ENCODE measurements at places on chromosomes 6 and 20. TPM values are rescaled to one million over a fixed set of nuclear protein-coding genes. Genes with fewer than 3 reads are reported as not detected.
A peak's percentile ranks its signal among the peaks of the same experiment; 100 is the strongest.

GRCh38 chr6:168182366-168182765 lies 103.4 kb upstream of the FRMD1 start:
- DNase-seq, result no peak

DNA sequence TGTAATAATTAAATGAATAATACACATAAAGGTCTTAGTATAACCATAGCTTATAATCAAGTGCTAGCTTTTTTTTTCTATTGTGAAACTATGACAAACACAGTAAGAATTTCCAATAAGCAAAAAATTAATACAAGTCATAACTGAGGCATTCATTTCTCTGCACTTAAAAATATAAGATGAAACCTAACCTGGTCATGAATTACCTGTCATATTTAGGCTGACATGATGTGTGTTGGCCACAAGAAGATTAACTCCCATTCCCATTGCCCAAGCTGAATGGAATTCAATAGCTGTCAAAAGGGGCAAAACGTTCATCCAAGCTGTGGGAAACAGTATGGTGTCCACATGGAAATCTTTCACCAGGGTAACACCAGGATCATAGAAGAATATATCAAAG lies 5.4 kb downstream of the VNN2 start:
- peak; percentile 25 for DNase-seq

GRCh38 chr20:3927486-3928291 lies 38.5 kb downstream of the PANK2 start:
- no peak for DNase-seq

- DNase-seq, result no peak
Observed at GRCh38 chr6:98835149-98836024, 1.0 kb downstream of the POU3F2 start.

Gene MICB
- total RNA-seq, result 25.6 TPM

Gene GINS1
- total RNA-seq, result 28.1 TPM
